ENCODE measurements at places on chromosomes 7 and 10.

- no peak for DNase-seq
Observed at GRCh38 chr7:98944386-98944785, 66.1 kb downstream of the TRRAP start.

- DNase-seq = no peak
Observed at GRCh38 chr7:27217951-27218350, 18.1 kb upstream of the HOXA13 start.

- no peak for DNase-seq
Observed at GRCh38 chr10:25745976-25746375, 188.1 kb upstream of the MYO3A start.

DNA sequence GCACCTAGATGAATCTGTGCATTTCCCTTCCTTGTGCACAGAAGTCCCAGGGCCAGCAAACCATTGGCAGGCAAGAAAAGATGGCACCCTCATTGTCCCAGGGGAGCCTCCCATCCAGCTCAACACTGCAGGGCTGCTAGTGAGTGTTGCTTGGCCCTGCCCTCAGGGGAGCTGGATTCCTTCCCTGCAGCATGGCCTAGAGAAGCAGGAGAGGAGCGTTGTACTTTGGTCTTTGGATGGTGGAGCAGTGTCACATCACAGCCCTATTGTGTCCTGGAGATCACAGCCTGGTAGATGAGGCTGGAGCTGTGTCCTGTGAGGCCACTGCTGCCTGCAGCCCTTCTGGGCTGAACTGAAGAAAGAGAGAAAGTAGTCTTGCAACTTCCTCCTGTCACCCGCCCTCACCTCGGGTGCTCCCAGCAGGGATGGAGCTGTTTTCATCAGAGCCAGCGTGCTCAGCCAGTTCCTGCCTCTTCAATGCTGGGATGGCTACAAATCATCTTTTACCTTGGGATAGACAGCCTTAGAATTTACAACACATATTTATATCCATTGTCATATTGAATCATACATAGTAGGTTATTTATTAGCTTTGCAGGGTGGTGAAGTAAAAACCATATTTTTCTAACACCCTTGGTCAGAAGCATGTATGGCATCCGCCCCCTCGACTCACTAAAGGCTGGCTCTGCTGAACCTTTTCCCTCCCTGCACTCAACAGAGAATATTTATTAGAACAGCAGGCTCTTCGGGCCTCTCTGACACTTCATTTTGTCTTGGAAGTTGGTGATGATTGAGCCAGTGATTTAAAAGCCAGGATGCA, 43.1 kb upstream of the FAM180A start:
- no peak for DNase-seq

GRCh38 chr10:88926566-88927415, 25.8 kb downstream of the ACTA2 start:
- DNase-seq = no peak

DNA sequence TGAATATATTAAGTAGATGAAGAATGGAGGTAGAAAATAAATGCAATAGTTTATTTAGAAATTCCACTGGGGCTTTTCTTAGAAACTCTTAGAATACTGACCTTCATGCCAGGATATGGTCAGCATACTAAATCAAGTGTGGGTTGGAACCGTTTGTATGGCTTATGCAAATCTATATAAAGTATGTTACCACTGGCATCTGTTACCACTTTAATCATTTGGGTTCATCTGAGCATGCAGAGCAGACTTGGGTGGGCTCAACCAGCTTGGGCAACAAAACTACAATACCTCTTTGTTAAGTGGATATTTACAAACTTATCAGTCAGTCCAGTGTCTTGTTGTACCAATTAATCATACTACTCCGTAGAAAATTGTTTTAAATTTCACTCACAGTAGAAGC, 125.8 kb downstream of the CRPPA start:
- DNase-seq = no peak

- DNase-seq = no peak
Observed at GRCh38 chr10:111338805-111339204, 262.0 kb downstream of the ADRA2A start.

DNA sequence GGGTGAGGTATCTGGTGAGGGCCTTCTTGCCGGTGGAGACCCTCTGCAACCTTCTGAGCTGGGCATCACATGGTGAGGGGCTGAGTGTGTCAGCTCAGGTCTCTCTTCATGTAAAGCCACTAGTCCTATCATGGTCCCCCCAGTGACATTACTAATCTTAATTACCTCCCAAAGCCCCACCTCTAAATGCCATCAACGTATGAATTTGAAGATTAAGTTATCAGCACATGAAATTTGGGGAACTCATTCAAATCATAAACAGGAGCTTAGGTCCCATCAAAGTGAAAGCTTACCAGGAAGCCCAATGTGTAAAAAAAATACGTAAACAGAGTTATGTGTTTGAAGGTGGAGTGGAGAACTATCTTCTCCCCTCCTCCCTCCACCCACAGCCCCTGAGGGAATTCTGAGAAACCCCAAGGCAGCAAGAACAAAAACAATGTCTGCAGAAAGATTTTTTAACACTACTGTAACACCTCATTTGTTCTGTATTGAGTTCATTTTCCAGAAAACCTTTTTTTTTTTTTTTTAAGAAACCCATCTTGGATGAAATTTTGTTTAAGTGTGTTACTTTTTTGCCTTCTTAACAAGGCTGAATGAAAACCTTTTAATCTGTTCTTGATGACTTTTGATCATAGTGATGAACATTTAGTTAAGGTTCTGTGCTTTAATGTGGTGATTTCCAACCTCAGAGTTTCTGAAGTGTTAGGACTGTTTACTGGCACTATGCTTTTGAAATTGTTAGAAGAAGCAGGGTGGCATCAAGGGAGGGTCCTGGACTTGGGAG, 19.1 kb upstream of the PCGF5 start:
- peak; percentile 36 for DNase-seq

- DNase-seq = no peak
Observed at GRCh38 chr10:13775786-13776775, 189.3 kb downstream of the PRPF18 start.

DNA sequence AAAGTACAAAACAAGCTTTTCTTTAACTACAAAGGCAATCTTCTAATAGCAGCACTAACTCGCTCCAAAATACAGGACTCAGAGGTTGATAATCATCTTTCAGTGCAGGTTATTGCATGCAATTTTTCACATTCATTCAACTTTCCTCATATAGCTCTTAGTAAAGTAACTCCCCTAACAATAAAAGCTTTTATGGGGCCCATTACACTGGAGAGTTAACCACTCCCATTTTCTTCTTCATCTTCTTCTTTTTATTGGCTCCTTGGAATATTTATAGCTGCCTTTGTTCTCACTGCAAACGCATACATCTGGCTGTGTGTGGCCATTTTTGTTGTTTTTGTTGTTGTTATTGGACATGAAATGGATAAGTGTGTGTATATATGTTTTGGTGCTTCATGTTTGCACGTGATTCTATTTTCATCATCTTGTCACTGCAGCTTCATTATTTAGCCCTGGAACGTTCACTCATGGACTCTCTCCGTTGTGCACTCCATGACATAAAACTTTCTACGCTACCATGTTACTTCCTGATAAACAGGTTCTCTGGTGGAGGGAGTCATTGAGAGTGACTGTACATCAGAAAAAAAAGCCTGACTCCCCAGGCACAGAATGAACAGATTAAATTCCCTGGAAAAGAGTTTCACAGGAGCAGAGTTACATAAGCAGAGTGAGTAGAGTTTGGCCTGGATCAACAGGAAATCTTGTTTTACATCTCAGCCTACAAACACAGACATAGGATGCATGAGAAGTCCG, 236.4 kb upstream of the SP4 start:
- no peak for DNase-seq

DNA sequence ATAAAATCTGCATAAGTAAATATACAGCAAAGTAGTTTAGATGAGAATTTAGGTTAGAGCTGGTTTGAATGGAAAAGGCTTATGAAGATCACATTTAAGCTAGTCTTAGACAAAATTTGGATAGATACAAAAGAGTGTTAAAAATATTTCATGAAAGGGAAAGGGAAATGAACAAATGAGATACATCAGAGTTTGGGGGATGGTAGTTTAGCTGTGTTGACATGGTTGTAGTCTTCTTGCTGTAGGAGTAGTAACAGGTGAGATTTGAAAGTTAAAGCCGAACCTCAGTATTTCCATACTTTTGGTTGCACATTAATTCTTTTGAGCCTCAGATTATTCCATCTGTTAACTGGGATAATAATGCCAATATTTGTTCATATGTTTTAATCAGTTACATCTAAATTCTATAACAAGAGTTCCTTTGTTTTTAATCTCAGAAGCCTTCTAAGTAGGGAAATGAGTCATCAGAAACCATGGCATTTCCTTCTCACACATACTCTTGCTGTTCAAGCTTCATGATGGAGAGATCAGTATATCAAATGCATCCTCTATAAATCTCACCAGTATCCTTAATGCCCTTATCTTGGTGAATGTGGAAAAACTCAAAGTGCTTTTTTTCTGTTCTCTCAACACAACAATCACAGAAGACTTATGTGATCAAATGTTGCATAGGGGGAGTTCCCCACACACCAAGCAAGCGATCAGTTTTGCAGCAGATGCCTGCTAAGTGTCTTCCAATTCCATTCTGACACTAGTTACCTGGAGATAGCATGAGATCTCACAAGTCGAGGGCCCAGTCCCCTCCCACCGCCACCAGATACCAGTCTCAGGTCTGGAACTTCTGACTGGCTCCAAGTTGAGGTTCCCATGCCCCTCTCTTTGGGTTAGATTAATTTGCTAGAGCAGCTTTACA, 84.7 kb downstream of the MAPK8 start:
- DNase-seq = no peak

GRCh38 chr7:99128076-99128950, 15.6 kb downstream of the SMURF1 start:
- no peak for DNase-seq

DNA sequence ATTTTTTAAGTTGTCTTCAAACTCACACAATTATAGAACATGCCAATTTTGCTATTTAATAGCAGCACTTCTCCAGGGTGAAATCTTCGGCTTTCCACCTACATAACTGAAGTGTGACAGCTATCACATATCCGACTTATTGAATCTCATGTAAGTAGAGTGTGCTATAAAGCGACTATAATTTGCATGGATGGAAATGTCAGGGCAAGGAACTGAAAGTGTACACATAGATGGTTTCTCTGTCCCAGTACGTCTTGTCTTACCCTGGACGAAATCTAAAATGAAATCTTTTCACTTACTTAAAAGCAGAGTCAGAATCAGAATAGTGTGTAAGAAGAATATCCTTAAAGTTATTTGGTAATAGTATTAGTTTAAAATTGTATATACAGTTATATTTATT, 132.3 kb downstream of the THSD7A start:
- DNase-seq = no peak

- no peak for DNase-seq
Observed at GRCh38 chr10:128626397-128627000, 500.3 kb upstream of the MKI67 start.

DNA sequence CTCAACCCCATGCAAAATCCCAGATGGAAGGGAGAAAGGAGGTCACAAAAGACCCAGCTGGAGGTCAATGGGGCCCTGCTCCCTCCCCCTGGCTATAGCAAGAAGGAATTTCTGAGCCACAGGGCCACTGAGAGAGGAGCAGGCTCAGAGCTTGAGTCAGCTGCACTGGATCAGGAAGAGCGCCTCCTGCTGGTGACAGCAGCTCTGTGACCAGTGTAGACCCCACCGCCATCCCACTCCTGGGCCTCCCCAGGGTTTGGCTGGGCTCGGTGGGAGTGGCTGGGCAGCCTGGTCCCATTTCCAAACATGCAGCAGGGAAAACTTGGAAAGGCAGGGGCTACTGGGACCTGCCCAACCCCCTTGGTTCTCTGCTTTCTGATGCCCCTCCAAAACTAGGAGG, 31.5 kb upstream of the PRLHR start:
- no peak for DNase-seq

DNA sequence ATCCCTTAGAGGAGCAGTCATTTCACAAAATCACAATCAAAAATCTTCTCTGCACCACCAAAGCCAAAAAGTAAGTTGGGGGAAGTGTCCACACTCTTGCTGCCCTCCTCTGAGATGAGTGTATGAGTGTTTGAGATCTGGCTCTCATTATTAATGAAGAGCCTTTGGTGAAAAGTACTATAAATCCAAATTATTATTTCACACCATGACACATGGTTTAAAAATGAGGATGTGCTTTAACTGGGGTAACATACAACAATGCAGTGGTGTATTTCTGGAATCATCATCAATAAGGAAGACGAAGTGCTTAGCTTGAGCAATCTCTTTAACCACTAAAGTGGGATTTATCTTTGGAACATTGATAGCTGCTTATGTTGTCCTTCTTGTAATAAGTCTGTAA, 114.2 kb upstream of the ADAM12 start:
- DNase-seq = no peak

- DNase-seq = no peak
Observed at GRCh38 chr7:3027005-3027845, 16.4 kb downstream of the CARD11 start.

- DNase-seq = no peak
Observed at GRCh38 chr7:129642871-129643549, 31.5 kb downstream of the NRF1 start.

DNA sequence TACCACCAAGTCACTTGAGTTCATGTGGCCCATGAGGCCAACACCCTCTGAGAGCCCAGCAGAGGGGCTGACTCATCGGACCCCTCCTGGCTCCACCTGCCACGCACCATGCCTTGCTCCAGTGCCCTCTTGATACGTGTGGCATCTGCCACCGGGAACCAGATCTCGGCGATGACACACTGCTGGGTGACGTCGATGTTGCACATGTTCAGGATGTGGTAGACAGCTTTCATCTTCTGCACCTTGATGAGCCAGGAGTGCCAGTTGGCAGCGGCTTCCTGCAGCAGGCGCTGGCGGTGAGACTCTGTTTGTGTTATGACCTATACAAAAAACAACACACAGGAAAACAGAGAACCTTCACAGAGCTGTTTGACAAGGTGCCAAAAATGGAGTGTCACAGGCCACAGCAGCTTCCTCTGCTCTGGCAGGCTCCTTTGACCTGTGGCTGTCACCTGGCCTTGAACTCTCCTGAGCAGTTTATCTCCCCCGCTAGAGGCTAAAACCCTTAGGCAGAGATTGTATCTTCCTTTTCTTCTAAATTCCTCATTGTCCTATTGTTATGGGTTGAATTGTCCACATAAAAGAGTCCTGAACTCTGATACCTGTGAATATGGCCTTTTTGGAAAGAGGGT, 45.2 kb upstream of the TMEM213 start:
- peak; percentile 89 for DNase-seq

- DNase-seq = no peak
Observed at GRCh38 chr7:95608359-95609173, 12.2 kb upstream of the PDK4 start.

DNA sequence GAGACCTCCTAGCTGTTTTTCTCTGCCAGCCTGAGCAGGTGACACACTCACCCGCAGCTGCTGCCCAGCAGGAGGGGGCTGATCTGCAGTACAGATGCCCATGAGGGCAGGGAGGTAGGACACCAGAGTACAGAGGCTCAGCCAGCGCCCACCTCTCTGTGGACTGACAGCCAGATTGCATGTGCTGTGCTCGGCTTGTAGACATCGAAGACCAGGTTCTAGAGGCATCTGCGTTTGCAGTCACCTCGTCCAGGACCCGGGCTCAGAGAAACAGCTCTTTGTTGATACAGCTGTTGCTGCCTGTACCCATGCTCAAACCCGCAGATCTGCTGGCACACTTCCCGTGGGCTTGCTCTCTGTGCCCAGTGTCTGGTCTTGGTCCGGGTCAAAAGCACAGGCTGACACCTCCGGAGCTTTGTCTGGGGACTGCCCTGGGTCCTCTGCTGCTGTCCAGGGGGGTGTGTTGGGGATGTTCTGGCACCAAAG, 224.7 kb downstream of the GLRX3 start:
- DNase-seq = no peak

GRCh38 chr10:59360605-59361405, 1.5 kb downstream of the FAM13C start:
- DNase-seq = no peak

- no peak for DNase-seq
Observed at GRCh38 chr10:98088186-98088971, 46.1 kb upstream of the R3HCC1L start.

Data from stimulated activated naive CD4-positive, alpha-beta T cell treated with Interleukin-2 at 50 U/mL for 16 hours (primary cell).